ENCODE measurements at places on chromosomes 4 and X.

DNA sequence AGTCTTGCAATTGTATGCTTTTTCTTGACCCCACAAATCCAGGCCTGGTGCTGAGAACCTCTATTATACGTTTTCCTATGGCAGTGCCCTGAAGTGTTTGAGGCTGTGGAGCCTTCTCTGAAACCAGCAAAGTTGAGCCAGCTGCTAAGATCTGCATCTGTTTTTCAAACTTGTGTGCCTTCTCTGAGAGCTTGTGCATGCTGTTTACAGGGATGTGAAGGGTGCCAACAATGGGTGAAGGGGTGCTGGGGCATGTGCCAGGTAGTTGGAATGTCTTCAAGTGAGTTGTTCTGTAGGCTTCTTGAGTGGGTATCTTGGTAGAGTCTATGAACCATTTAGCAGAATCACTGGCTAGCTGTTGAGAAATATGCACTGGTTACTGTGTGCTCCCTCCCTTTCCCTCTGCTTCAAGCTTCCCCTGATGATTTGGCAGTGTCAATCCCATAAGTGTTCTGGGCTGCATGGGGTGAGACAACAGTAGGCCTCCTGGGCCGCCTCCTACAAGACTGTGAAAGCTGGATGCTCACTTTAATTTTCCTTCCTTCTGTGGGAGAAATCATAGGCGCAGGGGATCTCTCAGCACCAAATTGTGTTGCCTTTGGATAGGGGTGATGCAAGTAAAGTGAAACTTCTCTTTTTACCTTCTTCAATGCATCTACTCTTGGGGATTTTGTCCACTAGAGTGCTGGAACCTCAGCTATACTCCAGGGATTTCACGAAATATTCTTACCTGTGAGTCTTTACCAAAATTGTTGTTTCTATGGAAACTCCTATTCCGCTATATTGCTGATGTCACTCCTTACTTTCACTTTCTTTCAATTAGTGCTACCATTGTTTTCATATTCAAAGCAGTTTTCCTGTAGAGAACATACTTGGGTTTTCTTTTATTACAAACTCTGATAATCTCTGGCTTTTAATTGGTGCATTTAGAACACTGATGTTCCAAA lies 30.0 kb downstream of the ITM2A start:
- DNase-seq = no peak

GRCh38 chrX:118496763-118497079 lies 1.1 kb downstream of the DOCK11 start:
- DNase-seq = no peak

- peak; percentile 17 for DNase-seq
Measured at GRCh38 chrX:53050841-53051240, 2.3 kb downstream of the GPR173 start.

GRCh38 chr4:95198961-95199360 lies 349.8 kb downstream of the UNC5C start:
- DNase-seq = no peak

DNA sequence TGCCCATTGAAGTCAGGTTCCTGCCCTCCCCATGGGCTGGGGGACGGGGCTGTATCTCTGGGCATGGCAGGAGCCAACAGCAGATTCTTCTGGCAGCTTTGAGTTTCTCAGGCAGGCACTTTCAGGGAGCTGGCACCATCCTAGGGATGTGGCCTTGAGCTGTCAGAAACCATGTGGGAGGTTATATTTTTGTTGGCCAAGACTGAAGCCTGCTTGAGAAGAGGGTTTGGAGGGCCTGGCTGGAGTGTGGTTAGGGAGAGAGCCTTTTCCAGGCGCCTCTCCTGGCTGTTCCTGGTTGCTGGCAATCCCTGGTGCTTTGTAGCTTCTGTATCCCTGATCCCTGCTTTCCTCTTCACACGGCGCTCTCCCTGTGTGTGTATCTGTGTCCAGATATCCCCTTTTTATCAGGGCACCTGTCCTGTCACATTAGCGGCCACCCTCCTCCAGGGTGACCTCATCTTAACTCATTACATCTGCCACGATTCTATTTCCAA lies 30.6 kb upstream of the SORCS2 start:
- peak; percentile 18 for DNase-seq

- no peak for DNase-seq
Measured at GRCh38 chr4:158704274-158704673, 18.9 kb downstream of the PPID start.

- no peak for DNase-seq
Measured at GRCh38 chrX:129939986-129940385, 34.0 kb downstream of the UTP14A start.

DNA sequence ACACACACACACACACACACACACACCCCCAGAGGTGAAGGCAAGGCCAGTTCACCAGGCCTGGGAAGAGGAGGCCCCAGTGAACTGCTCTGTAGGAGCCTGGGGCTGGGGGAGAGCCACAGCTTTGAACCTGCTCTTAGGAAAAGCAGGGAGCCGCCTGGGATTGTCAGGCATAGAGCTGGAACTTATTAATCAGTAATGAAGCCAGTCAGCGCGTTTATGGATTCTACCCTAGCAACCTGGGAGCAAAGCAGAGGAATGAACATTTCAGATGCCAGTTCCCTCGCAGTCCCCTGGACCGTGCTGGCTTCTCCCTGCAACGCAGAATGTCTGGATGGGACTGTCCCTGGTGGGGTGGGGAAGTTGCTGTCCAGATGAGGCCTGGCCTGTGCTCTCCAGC lies 45.3 kb upstream of the DDX3X start:
- no peak for DNase-seq

DNA sequence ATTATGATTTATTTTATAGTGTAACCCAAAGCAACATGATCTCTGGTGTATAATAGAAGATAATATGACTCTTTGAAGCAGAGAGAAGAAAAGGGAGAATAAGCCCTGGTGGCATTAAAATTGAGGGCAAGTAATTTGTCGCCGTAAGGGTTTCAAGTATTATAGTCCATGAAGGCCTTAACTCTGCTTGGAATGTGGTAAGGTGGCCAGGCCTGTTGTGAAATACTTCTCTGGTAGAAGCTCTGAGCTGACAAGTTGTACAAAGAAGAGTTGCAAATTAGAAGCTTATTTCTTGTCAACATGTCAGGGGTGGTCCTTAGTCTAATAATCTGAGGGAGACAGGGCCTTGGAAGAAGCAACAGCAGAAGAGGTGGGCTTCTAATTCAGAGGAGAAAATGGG lies 151.7 kb upstream of the HHIP start:
- no peak for DNase-seq

DNA sequence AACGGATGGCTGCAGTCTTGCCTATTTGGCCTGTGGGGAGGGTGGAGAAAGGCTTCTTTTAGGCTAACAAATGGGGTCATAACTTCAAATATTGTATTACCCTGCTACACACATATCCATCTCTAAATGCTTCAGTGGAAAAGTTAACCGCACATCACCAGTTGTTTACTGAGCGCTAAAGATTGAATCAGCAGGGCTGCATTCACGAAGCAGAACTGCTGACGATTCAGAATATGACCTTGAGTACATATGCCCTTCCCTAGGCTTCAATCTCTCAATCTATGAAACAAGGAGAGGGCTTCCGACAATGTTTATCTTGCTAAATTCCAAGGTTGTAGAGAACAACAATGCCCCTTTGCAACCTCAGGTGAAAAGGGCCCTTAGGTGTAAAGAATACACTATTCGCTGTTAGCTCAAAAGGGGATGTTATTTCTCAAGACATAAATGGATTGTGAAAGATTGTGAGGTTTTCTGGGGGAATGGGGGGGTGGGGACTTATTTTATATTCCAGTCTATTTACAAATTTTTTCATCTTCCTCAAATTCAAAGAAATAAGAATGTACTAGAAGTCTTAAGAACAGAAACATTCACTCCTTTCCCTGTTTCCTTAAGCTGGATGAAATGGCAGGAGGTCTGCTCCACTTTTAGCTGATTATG lies 2.6 kb upstream of the ATP6AP2 start:
- DNase-seq = no peak

DNA sequence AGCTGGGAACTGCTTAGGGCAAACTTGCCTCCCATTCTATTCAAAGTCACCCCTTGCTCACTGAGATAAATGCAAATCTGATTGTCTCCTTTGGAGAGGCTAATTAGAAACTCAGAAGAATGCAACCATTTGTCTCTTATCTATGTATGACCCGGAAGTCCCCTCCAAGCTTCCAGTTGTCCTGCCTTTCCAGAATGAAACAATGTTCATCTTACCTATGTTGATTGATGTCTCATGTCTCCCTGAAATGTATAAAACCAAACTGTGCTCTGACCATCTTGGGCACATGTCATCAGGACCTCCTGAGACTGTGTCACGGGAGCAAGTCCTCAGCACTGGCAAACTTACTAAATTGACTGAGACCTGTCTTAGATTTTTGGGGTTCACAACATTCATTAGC lies 37.1 kb upstream of the TMPRSS11E start:
- no peak for DNase-seq

DNA sequence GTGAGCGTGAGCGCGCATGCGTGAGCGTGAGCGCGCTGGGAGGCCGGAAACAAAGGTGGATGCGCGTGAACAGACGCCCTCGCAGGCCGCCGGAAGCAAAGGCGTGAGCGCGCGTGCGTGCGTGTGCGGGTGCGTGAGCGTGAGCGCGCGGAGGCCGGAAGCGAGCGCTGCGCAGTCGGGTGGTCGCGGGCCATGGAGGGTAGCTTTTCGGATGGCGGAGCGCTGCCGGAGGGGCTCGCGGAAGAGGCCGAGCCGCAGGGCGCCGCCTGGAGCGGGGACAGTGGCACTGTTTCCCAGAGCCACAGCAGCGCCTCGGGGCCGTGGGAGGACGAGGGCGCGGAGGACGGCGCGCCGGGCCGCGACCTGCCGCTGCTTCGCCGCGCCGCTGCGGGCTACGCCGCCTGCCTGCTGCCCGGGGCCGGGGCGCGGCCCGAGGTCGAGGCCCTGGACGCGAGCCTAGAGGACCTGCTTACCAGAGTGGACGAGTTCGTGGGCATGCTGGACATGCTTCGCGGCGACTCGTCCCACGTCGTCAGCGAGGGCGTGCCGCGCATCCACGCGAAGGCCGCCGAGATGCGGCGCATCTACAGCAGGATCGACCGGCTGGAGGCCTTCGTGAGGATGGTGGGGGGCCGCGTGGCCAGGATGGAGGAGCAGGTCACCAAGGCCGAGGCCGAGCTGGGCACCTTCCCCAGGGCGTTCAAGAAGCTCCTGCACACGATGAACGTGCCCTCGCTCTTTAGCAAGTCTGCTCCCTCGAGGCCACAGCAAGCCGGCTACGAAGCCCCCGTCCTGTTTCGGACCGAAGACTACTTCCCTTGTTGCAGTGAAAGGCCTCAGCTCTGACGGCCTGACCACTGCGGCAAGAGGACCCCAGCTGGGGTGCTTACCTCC lies at the start of gene BLOC1S4:
Gene BLOC1S4 (plus strand): TSS at position 157 of the 894 bp plus-strand sequence. CDS start 36 bp downstream, at position 193.
- peak; percentile 91 for DNase-seq

- DNase-seq = peak; percentile 61
Measured at GRCh38 chr4:152109531-152110509, 349.0 kb upstream of the GATB start.

GRCh38 chrX:10158279-10159144 lies 1.7 kb downstream of the CLCN4 start:
- DNase-seq = no peak

DNA sequence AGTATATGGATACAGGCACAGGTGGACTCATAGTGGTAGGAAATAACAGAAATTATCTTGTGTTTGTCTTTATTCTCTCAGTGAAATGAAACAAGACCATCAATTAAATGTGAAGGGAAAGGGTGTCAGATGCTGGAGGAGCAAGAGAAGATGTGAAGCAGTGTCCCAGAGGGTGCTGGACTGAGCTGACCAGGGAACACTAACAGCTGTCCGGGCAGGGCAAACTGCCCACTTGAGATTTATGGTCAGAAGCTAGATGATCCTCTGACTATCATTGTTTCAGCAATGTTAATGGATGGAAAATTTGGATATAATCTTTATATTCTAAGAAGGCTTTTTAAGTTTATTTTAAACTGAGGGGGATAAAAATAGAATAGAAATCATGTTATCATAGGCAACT lies 267.2 kb upstream of the SLC7A11 start:
- no peak for DNase-seq

- peak; percentile 50 for DNase-seq
Measured at GRCh38 chr4:126264839-126265238, 950.1 kb downstream of the FAT4 start.

DNA sequence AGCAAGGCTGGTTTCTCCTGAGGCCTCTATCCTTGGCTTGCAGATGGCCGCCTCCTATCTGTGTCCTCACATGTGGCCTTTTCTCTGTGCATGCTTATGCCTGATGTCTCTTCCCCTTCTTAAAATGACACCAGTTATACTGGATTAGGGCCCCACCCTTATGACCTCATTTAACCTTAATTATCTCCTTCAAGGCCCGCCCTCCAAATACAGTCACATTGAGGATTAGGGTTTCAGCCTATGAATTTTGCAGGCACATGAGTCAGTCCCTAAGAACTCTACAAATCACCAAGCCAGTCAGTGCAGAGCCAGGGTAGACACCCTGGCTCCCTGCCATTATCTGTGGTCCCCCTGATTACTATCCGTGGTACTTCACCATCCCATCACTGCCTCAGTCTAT lies 51.6 kb downstream of the MAML3 start:
- DNase-seq = no peak

DNA sequence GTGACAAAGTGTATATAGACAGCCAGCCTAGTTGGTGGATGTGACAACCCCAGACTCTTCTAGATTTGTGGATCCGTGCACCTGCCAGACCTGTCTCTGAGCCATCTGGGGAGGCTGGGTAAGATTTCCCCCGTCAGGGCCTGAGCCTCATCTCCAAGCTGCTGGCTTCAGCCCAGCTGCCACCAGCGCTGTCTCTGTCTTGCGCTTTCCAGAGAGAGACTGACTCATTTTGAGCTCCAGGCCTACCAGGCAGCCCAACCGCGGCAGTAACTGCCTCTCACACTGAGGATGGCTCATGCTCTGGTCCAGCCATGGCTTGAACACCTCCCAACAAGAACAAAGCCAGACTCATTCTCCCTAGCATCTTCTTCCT lies 26.4 kb downstream of the NOP14 start:
- DNase-seq = peak; percentile 78

DNA sequence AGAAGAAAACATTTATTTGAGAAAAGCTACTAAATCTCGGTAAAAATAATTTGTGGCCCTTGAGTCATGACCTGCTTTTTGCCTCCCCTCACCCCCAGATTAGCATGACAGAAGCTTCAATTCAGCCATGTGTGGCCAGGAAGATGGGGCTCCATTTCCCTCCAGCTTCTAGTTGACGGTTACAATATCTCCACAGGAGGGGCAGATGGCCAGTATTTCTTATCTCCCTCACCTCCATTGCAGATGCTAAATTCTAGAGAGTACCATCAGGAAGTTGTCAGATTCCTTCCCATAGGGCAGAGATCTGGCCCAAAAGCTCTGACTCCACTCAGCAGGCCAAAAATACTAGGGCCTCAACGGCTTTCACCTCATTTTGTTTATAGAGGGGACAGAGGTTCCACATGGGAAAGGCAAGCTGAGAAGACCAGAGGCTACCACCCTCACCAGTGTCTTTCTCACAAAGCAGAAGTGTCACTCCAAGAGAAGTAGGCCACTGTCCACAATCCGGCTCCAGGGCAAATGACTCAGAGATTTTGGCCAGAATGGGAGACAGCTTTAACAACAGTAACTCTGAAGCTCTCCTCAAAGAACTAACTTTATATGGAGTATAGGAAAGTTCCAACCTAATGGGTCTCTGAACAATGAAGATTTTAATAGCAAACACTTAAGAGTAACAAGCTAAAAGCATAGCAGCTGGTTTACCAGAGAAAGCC lies 108.3 kb downstream of the TBC1D19 start:
- no peak for DNase-seq
